ENCODE measurements at places on chromosomes 5 and 9.

- DNase-seq, result no peak
Measured at GRCh38 chr9:121298016-121298538, 30.1 kb downstream of the GSN start.

DNA sequence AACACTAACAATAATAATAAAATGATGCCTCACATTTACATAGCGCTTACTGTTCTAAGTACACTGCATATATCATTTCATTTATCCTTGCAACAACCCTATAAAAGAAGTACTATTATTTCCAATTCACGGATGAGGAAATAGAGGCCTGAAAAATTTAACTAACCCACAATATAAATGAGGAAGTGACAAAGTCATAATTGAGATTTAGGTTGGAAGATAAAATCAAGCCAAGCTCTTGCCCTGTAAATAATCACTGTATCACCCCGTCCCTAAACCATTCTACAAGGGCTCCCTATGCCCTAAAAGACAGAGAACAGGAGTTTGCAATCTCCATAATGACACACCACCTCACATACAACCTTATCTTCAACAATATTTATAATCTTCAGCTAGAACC is 49.6 kb downstream of the STRBP start:
- DNase-seq, result no peak

DNA sequence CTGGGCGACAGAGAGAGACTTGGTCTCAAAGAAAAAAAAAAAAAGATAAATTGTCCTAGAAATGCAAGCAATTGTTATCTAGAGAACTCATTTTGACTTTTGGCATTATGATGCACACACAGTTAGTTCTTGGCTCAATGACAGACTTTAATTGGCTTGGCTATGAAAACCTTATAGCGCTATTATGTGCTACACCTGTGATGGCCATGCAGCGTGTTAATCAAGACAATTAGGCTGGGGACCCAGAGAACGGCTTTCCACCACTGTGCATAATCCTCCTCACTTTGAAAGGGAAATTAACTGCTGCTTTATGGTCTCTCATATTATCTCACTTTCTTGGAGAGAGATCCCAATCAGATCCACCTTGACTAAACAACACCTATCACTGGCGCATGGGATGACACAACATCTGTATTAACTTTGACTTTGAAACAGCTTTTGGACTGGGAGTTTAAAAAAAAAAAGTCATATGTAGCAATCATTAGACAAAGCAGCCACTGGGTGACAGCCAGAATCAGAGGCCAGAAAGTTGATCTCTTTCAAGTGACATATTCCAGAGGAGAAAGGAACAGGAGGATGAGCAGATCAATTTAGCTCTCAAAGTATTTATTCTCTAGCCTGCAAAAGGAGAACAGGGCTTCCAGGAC is 132.5 kb downstream of the PPP2R2B start:
- no peak for DNase-seq

- DNase-seq, result no peak
Measured at GRCh38 chr5:96624596-96624995, 37.6 kb upstream of the CAST start.

- no peak for DNase-seq
Measured at GRCh38 chr9:89601856-89602562, 2.8 kb upstream of the GADD45G start.

DNA sequence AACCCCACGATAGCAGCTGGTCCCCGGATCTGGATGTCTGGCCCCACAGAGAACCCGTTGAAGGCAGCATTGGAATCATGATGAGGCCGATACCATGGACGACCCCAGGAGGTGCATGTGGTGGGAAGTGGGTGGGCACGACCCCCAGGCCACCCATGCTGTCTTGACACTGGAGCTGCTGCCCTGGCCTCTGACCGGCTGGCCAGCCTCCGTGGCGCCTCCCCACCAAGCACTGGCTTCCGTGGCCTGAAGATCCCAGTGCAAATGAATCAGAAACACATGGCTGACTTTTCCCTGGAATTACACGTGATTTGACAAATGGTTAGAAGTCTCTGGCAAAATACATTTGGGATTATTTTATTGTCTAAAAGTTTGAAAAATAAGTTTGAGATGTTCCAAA is 259.0 kb upstream of the IRX1 start:
- DNase-seq, result no peak

- no peak for DNase-seq
Measured at GRCh38 chr5:35890021-35891020, 33.6 kb downstream of the IL7R start.

DNA sequence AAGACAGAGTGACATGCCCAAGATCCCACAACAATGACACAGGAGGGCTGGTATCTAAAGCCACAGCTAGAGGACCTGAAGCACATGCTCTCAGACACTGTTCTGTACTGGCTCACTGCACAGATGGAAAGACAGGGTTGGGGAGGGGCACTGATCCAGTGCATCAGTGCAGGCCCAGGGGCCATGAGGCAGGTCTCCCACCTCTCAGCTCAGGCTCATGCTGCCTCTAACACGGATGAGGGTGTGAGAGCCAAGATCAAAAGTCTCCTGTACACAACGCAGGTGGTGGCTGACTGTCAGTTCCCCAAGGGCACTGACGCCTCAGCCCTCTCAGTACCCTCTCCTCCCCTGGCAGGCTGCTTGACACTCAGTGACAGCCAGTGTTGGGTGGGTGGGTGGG is 10.9 kb downstream of the RAPGEF1 start:
- DNase-seq, result peak; percentile 83

DNA sequence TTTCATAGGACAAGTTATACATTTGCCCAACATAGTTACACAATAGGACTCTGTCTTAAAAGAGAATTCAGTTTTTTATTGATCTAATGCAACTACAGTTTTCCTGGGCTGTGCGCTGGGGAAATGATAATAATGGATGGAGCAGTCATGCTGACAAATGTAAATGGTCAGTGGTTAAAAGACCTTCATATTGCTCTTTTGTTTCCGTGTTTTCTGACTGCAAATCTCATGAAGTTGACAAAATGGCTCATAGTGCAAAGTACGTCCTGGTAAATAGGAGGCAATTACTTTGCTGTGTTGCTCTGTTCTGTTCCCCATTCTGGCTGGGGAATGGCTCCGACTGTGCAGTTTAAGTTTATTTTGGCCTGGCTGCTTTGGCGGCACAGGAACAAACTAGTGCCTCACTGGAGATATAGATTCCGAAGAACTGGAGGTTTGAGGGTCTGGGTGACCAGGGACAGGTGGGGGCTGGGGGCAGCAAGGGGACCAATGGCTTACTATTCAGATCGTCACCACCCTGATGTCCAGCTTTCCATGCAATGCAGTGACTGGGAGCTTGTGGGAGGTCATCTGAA is 54.3 kb downstream of the PTTG1 start:
- no peak for DNase-seq
